Inflammatory macrophage (primary cell): ENCODE measurements at places on chromosomes 7 and 10.
A peak's percentile ranks its signal among the peaks of the same experiment; 100 is the strongest.

DNA sequence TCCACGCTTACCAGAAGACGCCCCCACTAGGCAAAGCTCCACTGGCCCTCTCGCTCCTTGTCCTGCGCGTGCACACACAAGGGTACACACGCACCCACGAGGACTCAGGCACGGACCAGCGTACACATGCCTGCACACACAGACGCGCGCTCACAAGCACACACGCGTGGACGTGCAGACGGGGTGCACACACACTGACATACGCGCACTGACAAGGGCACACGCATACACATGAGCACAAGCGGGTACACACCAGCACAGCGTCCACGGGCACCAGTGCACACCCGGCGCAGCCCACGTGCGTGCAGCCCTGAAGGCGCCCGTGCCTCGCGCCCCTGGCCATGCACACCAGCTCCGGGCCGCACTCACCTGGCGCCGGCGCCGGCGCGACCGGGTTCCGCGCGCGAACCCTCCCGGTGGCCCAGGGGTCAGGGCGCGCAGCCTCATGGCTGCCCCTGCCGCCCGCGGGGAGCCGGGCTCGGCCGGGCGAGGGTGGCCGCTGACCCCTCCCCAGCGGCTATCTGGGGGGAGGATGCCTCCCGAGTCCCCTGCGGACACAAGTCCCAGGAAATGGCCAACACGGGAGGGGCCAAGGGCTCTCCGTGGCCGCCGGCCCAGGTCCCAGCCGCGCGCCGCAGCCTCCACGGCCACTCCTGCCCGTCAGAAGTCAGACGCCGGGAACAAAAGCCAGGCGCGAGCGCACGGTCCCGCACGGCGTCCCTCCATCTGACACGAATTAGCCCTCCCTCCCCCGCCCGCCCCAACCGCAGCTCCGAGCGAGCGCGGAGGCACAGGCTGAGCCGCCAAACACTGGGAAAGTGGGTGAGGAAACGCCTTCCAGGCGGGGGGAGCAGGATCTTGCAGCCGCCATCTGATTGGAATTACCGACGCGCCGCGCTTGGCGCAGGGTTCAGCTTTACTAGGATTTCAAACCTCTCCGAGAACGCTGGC is 45.0 kb downstream of the TNS3 start:
- no peak for DNase-seq

- no peak for DNase-seq
These were observed 87.8 kb downstream of the ZRANB1 start for GRCh38 chr10:125029584-125030242.

DNA sequence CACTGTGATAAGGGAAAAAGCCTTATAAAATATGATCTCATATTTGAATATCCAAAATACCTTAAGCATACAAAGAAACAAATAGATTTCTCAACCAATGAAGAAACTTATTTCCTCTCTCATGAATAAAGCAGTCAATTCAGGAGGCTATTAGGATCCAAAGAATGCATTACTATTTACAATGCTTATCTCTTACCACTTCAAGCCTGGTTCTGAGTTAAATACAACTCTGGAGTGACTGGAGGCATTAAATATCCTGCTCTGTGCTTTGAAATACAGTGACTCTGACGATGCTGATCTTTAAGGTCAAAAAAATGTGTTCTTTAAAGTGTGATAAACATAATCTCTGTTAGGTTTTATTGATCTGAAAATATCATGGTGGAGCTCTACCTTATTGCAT is 493.2 kb downstream of the ZWINT start:
- no peak for DNase-seq

DNA sequence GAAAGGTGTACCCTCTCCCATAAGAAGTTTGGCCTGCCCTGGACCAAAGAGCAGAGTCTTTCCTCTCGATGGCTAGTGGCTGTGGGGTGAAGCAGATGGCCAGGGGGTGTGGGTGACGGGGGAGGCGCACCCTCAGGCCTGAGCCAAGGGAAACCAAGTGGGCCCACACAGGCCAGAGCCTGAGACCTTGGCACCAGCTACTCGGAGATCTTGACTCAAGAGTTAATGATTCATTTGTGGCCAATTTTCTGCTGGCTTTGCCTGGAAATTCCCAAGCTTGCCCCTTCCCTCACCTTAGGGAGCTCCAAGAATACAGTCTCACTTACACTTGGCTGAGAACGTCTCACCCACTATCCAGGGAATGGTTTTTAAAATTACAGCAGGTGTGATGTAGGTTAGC is 42.7 kb downstream of the ZMIZ1 start:
- DNase-seq = no peak

DNA sequence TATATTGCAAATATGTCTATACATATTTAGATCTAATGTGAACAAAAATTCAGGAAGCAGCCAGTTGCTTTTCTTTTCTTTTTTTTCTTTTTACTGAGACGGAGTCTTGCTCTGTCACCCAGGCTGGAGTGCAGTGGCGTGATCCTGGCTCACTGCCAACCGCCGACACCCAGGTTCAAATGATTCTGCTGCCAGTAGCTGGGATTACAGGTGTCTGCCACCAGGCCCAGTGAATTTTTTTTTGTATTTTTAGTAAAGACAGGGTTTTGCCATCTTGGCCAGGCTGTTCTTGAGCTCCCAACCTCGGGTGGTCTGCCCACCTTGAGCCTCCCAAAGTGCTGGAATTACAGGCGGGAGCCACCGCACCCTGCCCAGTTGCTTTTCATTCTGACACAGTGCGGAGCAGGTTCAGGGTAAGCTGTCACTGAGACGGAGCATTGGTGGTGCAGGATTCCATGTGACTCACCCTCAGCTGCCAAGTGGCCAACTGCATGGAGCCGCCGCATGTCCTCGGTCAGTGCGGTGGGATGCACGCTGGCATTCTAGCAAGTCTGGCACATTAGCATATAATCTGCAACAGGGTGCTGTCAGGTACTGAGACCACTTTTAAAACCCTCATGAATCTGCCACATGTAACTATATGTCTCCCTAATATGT is 362.7 kb downstream of the DNAJB6 start:
- DNase-seq = no peak

DNA sequence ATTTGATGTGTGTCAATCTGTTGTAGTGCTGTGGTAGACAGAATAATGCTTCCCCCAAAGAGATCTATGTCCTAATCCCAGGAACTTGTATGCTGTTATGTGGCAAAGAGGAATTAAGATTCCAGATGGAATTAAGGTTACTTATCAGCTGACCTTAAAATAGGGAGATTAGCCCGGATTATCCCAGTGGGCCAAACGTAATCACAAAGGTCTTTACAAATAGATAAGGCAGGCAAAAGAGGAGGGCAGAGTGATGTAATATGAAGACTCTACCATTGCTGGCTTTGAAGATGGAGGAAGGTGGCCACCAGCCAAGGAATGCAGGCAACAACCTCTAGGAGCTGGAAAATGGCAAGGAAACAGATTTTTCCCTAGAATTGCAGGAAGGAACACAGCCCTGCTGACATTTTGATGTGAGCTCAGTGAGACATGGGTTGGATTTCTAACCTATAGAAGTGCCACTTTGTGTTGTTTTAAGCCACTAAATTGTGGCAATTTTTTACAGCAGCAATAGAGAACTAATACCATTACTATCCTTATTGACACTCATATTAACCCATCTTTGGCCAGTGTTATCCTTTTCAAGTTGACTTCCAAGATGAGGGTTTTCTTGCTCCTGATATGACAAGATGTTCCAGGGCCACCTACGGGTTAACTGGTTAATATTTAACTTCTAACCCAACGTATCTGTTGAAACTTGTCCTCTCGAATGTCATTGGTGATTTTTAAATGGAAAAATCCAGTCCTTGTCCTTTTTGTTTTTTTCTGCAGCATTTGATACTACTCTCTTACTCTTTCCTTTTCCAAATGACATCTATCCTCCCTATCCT is 29.3 kb downstream of the CYCS start:
- no peak for DNase-seq

- no peak for DNase-seq
These were observed 56.2 kb upstream of the ETV1 start for GRCh38 chr7:14045651-14046050.

DNA sequence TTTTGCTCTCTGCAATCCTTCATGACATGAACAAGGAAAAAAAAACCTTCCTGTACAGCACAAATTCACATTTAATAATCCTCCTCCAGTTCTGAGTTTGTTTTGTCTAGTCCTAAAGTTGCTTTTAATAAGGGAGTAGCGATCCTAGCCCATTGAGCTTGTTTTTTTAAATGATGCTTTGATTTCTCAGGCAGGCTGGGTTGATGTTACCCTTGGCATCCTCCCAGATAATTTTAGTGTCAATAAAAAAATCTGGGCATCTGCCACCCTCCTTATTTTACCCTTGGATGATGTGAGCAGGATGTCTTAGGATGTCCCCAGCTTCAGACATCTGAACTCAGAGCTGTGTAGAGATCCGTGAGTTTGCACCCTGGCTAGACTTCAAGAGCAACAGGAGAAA is 33.9 kb upstream of the PROSER2 start:
- DNase-seq = no peak

DNA sequence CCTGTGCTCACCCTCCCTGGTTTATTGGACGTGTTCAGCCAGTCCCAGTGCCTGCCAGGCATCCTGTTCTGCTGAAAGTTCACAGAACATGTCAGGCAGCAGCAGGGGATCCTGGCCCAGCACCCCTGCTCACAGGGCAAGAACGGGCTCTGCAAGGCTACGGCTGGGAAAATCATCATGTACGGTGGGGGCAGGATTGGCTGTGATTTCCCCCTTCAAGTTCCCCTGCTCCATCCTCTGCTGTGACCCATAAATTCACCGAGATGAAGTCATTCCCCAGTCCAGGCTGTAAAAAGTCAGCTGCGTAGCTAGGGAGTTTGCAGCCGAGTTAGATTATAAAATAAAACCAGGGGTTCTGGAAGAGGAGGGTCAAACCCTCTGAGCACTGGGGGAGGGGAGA is 484.1 kb upstream of the ZMIZ1 start:
- DNase-seq = no peak

DNA sequence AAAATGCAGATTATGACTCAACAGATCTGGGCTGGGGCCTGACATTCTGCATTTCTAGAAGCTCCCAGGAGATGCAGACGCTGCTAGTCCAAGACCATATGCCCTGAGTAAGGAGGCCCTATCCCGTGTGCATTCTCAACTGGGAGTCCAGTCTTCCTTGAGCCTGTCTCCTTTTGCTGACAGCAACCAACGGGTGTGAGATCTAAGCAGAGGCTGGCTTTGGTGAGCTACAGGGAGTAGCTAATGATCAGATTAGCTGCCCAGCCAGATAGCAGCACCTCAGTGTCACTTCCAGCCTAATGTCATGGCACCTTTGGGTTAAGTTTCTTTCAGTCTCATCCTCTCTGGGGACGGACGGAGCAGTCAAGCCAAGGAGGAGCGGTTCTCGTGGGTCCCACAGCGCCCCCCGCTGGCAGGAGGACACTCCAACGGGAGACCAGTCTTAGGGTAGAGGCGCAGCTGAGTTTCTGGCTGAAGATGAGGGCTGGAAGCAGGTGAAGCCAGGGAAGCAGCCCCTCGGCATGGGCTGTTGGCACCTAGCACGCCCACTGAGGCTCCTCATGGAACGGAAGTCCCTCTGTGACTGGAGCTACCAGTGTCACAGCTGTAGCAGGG is 154.0 kb downstream of the CCDC3 start:
- DNase-seq = no peak

GRCh38 chr10:34547695-34548094 is 267.4 kb downstream of the PARD3 start:
- no peak for DNase-seq

- no peak for DNase-seq
These were observed 94.3 kb upstream of the AGBL3 start for GRCh38 chr7:134891696-134892678.

- no peak for DNase-seq
These were observed 74.3 kb downstream of the AVL9 start for GRCh38 chr7:32569388-32570289.

GRCh38 chr7:157674027-157674714 is 337.4 kb downstream of the DNAJB6 start:
- no peak for DNase-seq

GRCh38 chr10:95655571-95656290 is 780 bp downstream of the ALDH18A1 start:
- DNase-seq = no peak

DNA sequence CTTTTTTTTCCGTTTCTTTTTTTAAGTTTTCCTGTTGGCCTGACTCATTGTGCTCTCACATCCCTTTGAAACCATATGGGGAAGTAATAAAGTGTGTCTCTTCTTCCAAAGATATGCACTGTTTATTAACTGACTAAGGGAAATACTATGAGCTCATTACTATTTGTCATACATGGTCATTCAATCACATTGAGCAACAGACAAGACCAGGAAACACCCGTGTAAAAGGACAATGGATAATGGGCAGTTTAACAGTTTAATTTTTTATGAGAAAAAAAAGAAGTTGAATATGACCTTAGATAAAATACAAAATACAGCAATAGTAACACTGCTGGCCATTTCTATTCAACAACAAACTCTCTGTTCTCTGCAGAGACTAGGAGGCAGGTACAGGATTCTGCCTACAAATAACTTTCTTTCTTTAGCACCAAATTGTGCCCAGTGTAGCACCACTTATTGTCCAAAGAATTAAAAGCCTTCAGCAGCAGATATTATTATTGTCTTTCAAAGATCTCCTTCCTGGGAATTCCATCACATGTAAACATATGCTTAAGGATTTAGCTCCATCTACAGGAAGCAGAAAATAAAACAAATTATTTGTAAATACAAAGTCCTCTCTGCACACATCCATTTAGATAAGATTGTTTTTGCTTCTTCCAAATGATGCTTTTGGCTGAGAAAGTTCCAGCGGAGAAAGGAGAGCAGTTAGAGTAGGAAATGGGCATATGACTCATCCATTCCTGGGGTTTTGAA is 55.0 kb upstream of the AKR1E2 start:
- DNase-seq = peak; percentile 91

DNA sequence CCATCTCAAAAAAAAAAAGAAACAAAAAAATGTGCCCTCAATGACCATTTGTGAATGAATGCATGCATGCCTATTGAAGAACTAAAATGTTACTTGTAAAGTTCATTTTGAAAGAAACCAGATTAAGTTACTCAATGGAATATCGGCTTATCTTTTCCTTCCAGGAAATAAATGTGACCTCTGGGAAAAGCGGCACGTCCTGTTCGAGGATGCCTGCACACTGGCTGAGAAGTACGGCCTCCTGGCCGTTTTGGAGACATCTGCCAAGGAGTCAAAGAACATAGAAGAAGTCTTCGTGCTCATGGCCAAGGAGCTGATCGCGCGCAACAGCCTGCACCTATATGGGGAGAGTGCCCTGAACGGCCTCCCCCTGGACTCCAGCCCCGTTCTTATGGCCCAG is 21.9 kb downstream of the RAB19 start:
- no peak for DNase-seq

DNA sequence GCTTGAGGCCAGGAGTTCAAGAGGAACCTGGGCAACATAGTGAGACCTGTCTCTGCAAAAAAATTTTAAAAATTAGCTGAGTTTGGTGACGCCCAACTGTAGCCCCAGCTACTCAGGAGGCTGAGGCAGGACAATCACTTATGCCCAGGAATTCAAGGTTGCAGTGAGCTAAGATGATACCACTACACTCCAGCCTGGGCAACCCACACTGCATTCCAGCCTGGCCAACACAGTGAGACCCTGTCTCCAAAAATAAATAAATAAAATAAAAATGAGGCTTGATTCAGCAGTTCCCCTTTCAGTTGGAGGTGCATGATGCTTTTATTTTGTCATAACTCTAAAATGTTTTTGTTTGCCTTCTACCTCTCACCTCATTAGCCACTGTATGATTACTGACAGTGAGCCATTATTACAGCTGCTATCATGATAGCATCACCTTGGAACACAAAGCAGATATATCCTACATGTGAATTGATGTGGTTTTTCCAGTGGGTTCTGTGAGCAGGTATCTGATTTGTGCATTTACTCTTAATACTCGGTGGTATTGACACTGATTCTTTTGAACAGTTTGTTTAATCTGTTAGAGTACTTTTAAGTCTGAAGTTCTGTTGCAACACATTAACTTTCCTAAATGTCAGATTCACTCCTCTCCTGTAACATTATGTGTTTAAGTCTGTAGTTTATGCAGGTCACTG is 49.1 kb downstream of the ARID5B start:
- no peak for DNase-seq
